ENCODE measurements at places on chromosomes 1 and 21.

DNA sequence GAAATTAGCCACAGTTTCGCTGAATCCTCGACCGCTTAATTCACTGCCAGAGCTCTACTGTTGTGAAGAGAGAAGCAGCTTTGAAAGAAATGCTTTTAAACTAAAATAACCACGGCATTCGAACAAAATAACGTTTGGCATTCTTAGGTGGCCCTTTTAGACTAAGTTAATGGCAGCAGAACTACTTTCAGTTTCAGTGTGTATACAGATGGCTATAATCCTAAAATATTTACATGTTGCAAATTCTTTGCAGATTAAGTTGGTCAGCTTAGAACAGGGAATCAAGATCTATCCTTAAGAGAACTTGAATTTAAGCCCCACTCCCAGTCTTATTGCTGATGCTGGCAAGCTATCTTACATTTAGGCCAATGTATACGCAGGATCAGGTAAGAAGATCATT lies 62.7 kb downstream of the ADSS2 start:
- no peak for DNase-seq

DNA sequence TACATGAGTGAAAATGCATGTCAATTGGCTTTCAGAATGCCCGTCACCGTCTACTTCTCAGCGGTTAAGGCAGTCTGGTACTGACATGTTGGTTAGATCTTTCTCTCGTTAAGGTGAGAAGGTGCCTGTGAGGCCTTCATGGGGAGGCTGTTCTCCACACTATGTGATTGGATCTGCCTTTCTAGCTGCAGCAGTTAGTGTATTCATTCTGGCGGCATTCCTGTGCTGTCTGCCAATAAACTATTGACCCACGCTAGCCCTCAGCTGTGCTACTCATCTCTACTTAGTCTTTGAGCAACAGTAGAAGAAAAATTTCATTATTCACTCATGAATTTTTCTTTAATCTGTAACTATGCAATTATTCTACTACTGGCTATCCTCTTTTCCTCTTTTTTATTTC lies 32.0 kb downstream of the CCSAP start:
- DNase-seq: no peak

GRCh38 chr1:51753969-51754368 lies 124.6 kb downstream of the NRDC start:
- no peak for DNase-seq

DNA sequence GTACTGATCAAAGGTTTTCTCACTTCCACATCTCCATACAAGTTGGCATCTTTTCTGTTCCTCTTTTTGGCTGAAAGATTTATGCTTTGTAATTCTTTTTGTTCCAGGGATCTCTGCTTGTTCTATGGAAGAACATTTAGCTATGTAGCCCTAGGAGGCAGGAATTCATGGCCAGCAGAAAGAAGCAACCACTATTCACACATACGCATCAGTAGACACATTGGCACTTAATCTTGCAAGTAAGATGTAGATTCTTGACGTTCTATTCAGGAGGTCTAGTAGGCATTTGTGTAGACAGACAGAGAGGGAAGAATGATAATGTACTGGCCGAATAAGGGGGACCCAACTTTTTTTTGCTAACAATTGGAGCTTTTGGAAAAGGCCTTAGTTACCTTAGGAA lies 336.0 kb downstream of the NUF2 start:
- DNase-seq: no peak

DNA sequence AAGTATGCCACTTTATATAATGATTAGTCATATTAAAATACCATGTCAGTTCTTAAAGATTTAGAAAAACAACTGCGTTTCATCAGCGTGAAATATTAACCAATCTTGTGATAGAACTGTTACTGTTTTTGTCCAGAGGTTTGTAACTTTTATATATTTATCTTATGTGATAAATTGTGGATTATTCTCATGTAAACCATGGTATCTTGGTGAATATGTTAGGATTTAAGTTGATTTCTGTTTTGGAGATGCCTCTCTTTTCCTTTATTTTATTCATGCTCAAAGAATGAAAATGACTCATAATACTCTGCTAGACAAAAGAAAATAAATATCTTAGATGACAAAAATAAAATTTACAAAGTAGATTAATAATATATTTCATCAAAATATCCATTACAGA lies 88.4 kb downstream of the ADGRL4 start:
- DNase-seq: no peak
